ENCODE measurements at places on chromosomes 5 and 9.

DNA sequence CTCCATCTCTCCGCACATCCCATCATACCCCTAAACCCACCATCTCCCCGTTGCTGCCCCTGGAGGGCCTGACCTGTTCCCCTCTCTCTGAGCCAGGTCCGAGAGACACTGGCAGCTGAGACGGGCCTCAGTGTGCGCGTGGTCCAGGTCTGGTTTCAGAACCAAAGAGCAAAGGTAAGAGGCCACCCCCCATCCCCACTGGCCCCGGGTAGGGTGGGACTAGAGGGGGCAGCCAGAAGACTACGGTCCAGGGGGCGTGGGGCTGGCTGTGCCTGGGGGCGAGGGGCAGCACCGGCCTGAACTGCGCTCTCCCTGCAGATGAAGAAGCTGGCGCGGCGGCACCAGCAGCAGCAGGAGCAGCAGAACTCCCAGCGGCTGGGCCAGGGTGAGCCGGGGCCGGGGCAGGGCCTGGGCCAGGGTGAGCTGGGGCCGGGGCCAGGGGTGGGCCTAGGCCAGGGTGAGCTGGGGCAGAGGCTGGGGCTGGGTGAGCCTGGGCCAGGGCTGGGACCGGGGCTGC, 79.8 kb downstream of the LMX1B start:
- DNase-seq, result no peak

DNA sequence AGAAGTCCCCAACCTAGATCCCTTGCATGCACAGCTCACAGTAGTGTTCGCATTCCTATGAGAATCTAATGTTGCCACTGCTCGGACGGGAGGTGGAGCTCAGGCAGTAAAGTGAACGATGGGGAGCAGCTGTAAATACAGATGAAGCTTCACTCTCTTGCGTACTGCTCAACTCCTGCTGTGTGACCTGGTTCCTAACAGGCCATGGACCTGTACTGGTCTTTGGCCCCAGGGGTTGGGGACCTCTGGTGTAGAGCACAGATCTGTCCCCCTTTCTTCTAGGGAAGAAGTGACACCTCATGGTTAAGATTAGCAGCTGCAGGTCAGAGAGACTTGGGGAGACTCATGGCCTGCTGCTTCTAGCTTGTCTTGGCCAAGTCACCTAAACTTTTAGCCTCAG, 7.1 kb downstream of the ARHGEF28 start:
- no peak for DNase-seq

GRCh38 chr5:26026044-26026443, 1012.3 kb downstream of the CDH9 start:
- DNase-seq, result no peak

- no peak for DNase-seq
Observed at GRCh38 chr5:154047324-154047723, 8.6 kb downstream of the MFAP3 start.

- DNase-seq, result peak; percentile 39
Observed at GRCh38 chr5:138725153-138725817, 27.9 kb upstream of the CTNNA1 start.

DNA sequence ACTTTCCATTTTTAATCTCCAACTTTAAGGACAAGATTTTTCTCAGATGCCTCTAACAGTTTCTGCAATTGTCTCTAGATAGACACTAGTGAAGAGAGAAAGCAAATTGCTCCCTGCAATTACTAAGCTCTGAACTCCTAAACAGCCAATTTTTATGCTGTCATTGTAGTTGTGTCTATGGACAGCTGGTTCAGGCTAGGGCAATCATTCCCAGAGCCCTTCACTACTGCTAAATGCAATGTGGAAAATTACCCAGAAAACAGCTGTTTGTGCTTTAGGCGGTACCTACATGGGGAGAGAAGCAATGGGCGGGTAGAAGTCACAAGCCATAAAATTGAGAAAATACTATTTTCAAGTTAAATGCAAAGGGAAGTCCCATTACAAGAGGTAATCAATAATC, 211.6 kb downstream of the SPOCK1 start:
- DNase-seq, result no peak

GRCh38 chr5:2253040-2253975, 370.6 kb upstream of the IRX4 start:
- DNase-seq, result no peak

DNA sequence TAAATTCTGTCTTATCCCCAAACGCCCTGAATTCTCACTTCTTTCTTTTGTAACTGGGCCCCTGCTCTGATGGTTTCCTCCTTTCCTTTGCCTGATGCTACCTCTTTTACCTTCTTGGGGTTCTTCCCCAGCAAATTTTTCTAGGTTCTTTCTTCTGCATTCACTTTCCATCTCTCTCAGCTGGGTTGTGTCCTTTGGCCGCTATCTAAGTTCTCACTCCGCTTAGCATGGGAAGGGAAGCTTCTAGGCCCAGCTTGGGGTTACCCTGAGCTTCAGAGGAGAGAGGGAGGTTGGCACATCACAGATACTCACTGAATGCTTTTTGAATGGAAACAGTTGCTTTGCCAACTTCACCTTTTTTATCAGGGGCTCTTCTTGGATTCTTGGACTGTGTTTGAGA, 17.0 kb downstream of the PALM2AKAP2 start:
- DNase-seq, result no peak

- DNase-seq, result no peak
Observed at GRCh38 chr9:123998970-123999621, 12.5 kb upstream of the LHX2 start.

- DNase-seq, result no peak
Observed at GRCh38 chr9:15239816-15240215, 67.2 kb downstream of the TTC39B start.

- DNase-seq, result peak; percentile 88
Observed at GRCh38 chr5:145925353-145925752, 11.0 kb upstream of the SH3RF2 start.

- no peak for DNase-seq
Observed at GRCh38 chr5:7846327-7846726, 4.6 kb downstream of the CFAP90 start.

GRCh38 chr9:36051317-36051716, 14.6 kb downstream of the RECK start:
- DNase-seq, result no peak

- DNase-seq, result peak; percentile 29
Observed at GRCh38 chr9:35464141-35465025, 25.5 kb upstream of the RUSC2 start.

DNA sequence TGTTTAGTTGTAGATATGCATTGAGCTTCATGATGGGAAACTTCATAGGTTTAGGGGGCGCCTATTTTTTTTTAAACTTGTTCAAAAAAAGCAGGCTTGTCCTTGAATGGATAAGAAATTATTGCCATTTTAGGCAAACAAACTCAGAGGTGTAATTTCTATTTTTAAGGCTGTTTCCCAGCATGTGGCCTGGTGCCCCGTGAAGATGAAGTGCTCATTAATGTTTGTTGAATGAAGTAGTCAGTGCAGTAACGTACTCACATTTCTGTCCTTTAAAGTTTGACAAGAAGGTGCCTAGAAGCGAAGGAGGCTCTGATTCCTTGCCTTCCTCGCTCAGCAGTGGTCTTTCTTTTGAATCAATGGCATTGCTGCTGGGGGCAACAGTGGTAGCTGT, 54.3 kb downstream of the ZNF618 start:
- no peak for DNase-seq

DNA sequence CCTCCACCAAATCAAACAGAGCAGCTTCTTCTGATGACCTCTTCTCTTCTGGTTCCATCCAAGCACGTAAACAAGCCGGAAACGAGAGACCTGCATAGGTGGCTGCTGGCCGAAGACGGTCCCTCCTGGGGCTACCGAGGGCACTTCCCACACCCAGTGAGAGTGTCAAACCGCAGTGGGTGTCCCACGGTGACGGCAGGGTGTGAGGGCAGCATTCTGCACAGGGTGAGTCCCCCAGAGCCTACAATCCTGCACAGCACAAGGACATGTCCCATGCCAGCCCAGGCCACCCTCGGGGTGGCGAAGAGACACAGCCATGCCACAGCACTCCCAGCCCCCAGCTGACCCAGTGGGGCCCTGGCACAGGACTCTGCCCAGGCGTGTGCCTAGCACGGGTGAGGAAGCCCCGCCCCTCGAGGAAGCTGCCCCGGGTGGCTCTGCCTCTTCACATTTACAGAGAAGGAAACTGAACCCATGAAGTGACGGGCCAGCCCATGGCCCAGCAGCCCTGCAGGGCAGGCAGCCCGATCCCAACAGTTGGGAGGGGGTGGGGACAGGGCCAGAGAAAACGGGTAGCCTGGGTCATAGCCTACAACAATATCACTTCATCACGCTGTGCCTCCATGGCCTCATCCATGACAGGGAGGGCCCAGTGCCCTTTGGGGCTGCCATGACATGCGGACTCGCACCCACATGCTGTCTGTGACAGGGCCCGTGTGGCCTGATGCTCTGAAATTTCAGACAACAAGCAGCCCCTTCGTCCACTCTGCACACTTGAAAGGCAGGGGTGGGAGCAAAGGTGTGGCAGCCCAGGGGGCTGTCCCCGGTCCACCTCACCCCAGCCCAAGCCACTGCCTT, 43.2 kb downstream of the SEMA4D start:
- DNase-seq, result no peak

- no peak for DNase-seq
Observed at GRCh38 chr5:139863361-139863760, 67.8 kb downstream of the PSD2 start.

DNA sequence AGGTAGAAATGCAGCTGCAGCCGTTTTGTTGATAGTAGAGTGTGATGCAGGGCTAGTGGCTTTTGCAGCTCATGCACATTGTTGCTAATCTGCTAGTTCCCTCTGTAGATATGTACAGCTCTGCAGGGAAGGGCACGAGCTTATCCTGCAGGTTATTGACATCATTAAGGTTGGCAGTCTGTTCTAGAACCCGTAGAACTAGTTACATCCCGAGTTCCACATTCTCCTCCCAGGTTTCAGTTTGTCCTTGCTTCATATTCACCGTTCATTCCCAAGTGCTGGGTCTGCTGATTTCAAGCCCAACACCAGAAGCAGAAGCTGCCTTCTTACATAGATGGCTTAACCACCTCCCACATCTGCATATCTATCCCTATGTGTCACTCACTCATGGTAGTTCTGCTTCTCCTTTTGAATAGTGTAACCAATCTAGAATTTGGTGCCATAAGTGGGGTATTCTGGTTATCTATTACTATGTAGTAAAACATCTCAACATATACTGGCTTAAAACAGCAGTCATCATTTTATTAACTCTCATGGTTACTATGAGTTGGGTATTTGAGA, 38.1 kb downstream of the CRHBP start:
- no peak for DNase-seq

GRCh38 chr9:37034305-37034937, 353 bp upstream of the PAX5 start:
- DNase-seq, result no peak

- DNase-seq, result no peak
Observed at GRCh38 chr9:125455132-125455531, 193.5 kb downstream of the GAPVD1 start.

- DNase-seq, result no peak
Observed at GRCh38 chr5:54222336-54222735, 88.0 kb downstream of the ARL15 start.

DNA sequence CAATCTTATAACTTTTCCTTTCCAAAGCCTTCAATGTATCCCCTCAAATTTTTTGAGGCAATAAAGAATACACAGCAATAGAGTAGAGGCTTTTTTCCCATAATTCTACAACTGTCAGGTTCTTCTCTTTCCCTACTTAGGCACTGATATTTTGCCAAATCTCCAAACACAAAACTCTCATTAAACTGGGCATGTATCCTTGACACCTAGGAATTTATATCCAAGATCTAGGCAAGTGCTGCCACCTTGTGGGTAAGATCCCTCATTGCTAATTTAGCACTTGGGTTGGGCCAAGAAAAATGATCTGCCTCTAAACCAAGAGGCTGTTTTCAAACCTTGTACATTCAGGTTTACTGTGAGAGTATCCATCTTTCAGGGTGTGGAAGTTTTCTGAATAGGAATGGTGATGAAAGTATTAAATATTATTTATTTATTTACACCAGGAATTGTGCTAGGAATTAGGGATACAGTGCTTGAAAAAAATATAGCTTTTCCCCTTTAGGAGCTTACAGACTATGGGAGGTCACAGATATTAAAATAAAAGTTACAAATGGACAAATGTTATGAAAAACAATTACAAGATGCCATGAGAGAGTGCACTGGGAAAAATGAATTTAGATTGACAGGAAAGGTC, 17.6 kb downstream of the TSTD2 start:
- DNase-seq, result peak; percentile 20

- DNase-seq, result no peak
Observed at GRCh38 chr5:145574889-145575573, 260.1 kb downstream of the PRELID2 start.

GRCh38 chr9:5549658-5550650, 39.6 kb downstream of the PDCD1LG2 start:
- peak; percentile 28 for DNase-seq

- DNase-seq, result no peak
Observed at GRCh38 chr5:178213748-178214151, 9.4 kb downstream of the HNRNPAB start.

- no peak for DNase-seq
Observed at GRCh38 chr5:83687124-83687619, 33.5 kb downstream of the HAPLN1 start.

- DNase-seq, result no peak
Observed at GRCh38 chr5:78243091-78243490, 51.4 kb downstream of the AP3B1 start.

GRCh38 chr5:53048248-53048647, 59.1 kb downstream of the ITGA2 start:
- no peak for DNase-seq

- no peak for DNase-seq
Observed at GRCh38 chr9:137277329-137278041, at the start of gene TOR4A. TOR4A (plus strand) TSS chr9:137277726; CDS start chr9:137278690, 964 bp downstream.

DNA sequence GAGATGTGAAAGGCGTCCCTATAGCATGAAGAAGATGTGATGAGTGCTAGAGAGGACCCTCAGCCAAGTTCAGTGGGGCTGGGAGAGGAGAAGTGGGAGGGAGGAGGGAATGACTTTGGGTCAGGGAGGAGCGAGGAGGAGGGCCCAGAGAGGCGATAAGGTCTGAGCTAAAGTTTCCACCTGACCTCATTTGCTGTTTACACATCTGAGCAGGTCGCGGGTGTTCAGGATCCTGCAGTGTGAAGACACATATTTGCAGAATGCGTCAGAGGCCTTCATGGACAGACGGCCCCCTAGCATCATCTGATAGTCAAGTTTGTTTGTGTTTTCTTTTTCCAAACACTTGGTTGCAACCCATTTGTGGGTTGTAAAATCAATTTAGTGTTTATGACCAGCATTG, 18.9 kb upstream of the IGFBPL1 start:
- DNase-seq, result no peak

All from AG09309 (cell line).